SJCRH30 (cell line): ENCODE measurements at places on chromosomes 7 and 10. TPM values are rescaled to one million over a fixed set of nuclear protein-coding genes. Genes with fewer than 3 reads are reported as not detected.

- no peak for DNase-seq
These were observed 59.8 kb upstream of the CYP2C9 start for GRCh38 chr10:94878649-94879048.

Gene PUS7
- total RNA-seq = 46.4 and 52.3 TPM in 2 replicates

DNA sequence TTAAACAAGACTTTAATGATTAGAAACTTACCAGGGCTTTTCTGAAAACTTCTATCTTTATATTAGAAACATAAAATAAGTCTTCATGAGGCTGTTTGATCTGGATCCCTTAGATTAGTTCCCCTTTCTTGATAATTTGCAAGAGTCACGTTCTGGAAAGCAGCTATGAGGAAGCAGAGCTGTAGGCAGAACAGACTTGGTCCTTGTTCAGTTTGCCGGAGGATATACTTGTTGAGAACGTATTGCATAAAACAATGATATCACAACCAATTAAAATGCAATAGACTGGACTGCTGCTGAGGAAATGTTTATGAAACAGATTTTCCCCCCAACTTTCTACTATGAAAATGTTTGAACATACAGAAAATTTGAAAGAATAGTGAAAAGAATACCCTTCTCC lies 2.8 kb downstream of the SAMD9L start:
- DNase-seq = no peak

GRCh38 chr10:16314259-16314658 lies 122.6 kb upstream of the PTER start:
- DNase-seq = no peak

DNA sequence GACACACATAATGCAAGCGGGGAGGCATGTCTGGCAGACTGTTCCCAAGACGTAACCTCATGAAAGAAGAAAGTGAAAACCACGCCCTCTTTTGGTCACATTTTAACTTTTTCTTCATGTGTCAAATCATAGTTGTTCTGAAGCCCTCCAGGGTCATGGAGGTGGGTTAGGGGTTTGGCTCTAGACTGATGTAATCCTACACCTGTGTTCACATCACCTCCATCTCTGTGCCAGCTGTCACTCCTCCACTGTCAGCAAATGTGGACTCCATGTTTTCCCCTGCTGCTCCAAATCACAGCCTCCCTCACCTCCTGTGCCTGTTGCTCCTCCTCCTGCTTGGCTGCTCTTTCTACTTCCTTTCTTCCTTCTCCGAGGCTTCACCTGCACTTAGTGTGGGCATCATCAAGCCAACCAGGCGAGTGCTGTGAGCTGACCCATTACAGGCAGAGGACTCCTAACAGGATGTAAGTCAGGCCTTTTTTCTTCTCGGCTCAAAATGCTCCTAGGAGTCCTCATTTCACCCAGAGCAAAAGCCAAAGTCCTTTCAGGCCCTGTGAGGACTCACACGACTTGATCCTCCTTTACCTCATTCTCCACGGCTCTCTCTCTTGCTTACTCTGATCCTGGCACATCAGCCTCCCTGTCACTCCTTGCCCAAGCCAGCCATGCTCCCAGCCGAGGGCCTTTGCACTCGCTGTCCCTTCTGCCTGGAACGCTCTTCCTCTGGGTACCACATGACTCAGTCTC lies 66.4 kb upstream of the IFRD1 start:
- DNase-seq = peak; percentile 64

Gene GIMAP4
- not detected in 2 replicates for total RNA-seq

GRCh38 chr7:54664235-54665228 lies 94.5 kb downstream of the SEC61G start:
- DNase-seq = no peak

GRCh38 chr10:86365346-86366032 lies 1.1 kb downstream of the GRID1 start:
- DNase-seq = no peak

DNA sequence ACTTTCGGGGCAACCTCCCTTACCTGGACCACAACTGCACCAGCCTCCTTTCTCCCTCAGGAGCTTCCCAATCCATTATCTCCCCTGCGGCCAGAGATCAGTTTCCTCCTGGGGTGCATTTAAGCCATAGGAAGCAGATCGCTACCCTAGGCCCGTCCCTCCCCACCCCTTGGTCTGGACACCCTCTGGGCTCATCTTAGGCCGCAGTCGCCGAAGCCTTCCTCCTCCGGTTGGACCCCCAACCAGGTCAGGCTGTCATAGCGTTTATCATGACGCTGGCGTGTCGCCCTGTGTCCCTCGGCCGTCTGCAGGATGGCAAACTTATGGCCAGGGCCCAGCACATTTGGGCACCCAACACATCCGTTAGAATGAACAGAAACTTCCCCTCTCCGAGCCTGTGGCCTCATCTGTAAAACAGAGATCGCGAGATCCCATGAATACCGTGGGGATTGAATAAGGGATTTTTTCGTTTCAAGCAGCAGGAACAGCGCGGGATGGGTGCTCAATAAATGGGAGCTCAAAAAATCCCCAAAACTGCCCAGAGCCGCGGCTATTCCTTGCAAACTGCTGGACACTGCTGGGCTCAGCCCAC lies 669 bp upstream of the AP5Z1 start:
- no peak for DNase-seq

GRCh38 chr10:62376071-62377025 lies 2.2 kb downstream of the ZNF365 start:
- DNase-seq = no peak

GRCh38 chr10:12400266-12400931 lies 51.1 kb downstream of the CAMK1D start:
- DNase-seq = no peak

Gene FLNC
- total RNA-seq = 158 and 172 TPM in 2 replicates

DNA sequence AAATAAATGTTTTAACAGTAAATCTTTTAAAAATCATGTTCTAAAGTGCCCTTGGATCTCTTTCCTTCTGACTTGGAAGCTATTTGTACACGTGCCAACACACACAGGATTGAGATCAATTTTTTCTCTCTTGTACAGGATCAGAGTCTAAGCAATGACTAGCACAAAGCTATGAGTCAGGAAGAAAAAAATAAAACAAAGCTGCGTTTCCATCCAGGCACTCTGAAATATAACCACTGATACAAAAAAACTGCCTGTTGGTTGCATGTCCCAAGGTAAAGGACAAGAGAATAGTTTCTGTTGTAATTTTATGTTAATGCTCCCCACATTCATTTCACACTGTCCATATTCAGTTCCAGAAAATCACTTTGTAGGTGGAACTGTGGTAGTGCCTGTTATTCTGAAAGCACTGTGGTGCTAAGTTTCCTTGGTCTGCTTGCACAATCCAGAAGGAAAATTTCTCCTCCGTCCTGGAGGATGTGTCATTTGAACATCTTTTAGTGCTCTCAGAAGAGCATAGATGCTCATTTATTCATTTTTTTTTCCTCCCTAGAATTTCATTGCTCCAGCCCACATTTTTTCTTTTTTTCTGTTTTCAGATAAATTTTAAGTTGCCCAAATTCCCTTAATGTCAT lies 113.4 kb downstream of the PLXDC2 start:
- no peak for DNase-seq

- no peak for DNase-seq
These were observed 2.3 kb upstream of the BBS9 start for GRCh38 chr7:33127085-33127484.

DNA sequence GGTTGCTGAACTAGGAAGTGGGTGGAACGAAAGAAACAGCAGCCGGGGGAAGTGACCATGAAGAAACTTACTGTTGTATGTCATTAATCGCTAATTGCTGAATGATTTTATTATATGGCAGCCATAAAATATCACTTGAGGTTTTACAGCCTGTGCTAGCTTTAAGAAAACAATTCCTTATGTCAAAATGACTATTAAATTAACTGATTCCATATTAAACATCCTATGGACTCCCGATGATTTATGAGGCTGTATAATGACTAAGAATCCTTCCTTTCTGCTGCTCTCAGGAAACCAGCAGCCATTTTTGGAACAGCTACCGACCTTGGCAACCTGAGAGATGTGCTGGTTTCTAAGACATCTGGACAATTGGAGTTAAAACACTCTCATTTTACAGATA lies 421.9 kb downstream of the SORCS3 start:
- no peak for DNase-seq

Gene DNAH11
- 1.0 and 1.1 TPM in 2 replicates for total RNA-seq

DNA sequence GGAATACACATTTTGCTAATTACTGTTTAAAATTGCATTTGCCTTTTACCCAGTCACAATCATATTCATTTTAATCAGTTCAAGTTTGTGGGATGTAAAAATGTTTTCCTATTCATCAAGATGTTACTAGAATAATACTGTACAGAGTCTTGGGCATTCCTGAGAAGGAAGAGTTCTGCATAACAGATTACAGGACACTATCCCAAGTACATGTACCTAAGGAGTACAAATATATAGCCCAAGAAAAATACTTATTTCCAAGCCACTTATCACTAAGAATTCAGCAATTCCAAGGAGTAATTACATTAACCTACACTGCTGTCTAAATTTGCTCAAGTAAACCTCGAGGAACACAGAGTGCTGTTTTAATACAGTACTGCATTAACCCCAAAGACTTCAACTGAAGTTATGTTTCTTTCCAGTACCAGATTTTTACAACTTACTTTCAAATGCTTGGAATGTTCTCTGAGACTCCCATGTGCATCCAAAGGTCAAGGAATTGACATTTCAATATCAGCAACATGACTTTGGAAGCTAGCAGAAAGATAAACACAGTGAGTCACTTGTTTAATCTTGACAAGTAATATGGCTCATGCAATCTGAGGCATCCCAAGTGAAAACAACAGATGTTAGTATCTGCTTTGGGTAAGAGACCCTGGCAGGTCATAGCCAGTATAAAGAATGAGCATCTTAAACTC lies 125.4 kb upstream of the BET1 start:
- DNase-seq = no peak

DNA sequence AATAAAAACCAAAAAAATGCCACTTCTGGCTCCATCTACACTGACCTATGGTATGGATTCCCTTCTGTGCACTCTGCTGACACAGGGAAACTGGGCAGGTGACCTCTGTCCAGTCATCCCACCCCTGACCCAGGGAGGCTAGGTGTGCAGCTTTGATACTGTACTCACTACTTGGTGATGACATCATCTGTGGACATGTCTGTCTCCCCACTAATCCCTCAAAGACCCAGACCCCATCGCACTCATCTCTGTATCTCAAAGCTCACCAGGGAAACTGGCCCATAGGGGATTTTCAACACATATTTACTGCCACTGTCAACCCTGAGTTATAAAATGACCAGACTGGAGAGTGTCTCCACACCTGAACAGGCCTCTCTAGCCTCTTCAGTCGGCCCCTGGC lies 10.6 kb downstream of the SGMS1 start:
- DNase-seq = no peak

- no peak for DNase-seq
These were observed 203.5 kb downstream of the HIBADH start for GRCh38 chr7:27459021-27459730.

Gene GARIN1A
- total RNA-seq = 0.16 and 0.20 TPM in 2 replicates

- DNase-seq = peak; percentile 31
These were observed 90.2 kb downstream of the IPMK start for GRCh38 chr10:58177362-58177947.

- no peak for DNase-seq
These were observed 34.6 kb upstream of the TPST1 start for GRCh38 chr7:66170309-66171231.

DNA sequence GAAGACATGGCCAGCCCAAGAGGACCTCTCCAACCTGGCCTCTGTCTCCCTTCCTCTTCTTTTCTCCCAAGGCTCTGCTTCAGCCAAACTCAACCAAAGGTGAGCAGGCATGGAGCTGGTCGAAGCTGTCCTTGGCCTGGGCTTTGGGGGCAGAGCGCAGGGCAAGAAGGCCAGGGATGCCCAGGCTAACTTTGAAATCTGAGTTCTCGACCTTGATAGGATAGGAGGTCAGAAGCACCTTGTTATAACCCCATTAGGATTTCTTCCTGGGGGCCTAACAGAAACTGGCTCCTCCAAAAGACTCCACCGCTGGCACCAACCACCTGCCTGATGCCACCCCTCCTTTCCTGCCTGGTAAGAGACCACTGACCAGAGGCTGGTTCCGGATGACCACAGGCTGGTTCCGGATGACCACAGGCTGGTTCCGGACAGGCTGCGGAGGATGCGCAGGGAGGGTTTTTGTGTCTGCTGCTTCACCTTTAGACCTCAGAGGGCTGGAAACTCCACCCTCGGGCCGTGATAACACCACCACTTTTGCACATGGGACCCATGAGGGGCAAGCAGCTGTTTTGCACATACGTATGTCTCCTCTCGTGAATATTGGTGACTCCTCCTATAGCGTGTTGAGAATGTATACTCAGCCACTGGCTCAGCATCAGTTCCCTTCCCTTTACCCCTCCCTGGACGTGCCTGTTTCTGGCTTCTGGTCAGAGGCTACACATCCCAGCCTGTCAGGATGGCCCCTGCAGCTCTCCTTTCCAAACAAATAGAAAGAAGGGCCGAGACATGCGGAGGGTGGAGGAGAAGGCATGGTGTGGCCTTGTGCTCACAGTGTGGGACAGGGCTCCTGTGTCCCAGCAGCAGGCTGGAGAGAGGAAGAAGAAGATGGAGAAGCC lies 140.1 kb downstream of the DNAJB6 start:
- no peak for DNase-seq

DNA sequence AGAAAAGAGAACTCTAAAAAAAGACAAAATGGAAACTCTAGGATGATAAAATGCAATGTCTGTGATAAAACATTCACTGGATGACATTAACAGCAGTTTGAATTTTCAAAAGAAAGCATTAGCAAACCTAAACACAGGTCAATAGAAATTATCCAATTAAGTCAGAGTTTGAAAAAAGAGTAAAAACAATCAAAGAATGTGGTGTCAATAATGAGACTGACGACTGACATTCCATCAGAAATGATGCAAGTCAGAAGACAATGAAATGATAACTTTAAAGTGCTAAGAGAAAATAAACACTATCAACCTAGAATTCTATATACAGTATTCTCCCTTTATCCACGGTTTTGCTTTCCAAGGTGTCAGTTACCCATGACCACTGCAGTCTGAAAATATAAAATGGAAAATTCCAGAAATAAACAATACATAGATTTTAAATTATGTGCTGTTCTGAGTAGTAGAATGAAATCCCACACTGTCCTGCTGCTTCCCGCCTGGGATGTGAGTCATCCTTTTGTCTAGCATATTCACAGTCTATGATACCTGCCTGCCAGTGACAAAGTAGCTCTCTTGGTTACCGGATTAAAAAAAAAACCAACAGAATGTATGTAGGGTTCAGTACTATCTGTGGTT lies 38.3 kb upstream of the SFMBT2 start:
- DNase-seq = no peak
